ENCODE measurements at places on chromosomes 5 and 9. TPM values are rescaled to one million over a fixed set of nuclear protein-coding genes. Genes with fewer than 3 reads are reported as not detected.

WDR38 gene
- not detected for total RNA-seq

GRCh38 chr5:139443831-139444453 lies 4.6 kb upstream of the DNAJC18 start:
- DNase-seq = peak; percentile 24

PCDH12 gene
- total RNA-seq = 2.2 TPM

GRCh38 chr5:67510204-67510603 lies 313.6 kb upstream of the CD180 start:
- DNase-seq = no peak

DNA sequence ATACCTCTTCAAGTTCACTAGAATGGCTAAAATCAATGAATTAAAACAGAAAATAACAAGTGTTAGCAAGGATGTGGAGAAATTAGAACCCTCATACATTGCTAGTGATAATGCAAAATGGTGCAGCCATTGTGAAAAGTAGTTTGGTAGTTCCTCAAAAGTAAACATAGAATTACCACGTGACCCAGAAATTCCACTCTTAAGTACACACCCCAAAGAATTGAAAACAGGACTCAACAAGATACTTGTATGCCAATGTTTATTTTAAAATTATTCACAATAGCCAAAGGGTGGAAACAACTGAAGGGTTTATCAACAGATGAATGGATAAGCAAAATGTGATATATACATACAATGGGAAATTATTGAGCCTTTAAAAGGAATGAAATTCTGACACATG lies 70.3 kb downstream of the BARX1 start:
- no peak for DNase-seq

NEUROG1 gene
- not detected for total RNA-seq

DNA sequence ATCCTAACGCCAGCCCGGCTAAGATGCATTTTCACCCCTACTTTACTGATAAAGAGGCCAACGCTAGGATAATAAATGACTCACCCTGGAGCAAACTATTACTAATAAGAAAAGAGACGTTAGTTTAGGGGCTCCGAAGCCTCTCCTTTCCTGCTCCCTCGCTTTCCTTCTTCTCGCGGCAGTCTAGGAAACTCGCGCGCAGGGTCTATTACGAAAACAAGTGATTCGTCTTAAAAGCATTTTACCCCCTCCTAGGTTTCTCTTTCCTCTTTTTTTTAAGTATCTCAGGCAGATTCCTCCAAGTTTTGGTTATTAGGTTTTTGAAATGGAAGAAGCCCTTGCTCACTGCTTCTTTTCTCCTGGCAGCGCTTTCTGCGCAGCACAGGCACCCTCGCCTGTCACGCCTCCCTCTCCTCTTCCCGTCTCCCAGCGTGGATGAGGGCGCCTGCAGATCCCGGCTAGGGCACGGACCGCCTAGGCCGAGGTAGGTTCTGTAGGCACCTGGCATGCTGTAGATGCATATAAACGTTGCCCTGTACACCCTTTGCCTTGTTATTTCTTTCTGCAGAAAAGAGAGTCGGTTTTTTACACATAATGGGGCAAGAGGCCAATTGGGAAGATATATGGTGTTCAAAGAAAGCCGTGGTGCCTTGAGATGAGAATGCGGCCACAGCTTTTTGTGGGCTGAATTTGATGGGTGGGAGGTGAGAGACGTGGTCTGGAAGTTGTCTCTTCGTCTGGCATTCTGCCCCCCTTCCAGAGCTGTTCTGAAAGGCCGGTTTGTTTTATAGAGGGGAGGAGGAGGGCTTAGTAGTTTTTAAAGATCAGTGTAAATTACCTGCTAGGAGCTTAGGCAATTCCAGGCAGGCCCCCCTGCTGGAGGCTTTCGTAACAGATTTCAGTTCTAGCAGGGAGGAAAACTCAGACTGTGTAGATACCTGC lies 983 bp downstream of the GCNT1 start:
- DNase-seq = peak; percentile 58

- no peak for DNase-seq
These were observed 27.2 kb upstream of the ASS1 start for GRCh38 chr9:130417602-130418001.

FOXD4 gene
- total RNA-seq = 1.8 TPM

DNA sequence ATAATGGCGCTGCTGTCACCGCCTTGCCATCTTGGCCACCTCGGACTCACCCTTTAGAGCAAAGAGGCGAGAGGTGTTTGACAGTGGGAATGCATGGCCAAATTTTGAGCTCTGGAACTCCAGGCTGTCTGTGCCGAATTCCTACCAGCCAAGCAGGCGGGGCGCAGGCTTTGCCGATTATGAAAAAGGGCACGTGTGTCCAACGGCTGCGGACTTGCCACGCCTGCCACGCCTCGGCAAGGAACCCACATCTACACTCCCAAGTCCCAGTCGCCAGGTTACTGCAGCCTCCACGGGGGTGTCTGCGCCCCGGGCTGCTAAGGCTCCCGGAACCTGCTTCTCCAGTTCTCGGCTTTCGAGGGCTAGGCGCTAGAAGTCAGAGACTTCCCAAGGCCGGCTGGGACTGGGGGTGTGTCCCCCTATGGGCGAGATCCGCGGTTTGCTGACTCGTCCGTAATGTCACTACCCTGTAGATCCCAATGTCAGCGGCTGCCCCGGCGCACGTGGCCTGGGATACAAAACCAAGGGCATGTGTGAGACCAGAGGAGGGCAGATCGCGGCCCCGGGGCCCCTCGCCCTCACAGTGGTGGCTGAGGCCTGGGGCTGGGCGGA lies 2.8 kb downstream of the NPR3 start:
- no peak for DNase-seq

DNA sequence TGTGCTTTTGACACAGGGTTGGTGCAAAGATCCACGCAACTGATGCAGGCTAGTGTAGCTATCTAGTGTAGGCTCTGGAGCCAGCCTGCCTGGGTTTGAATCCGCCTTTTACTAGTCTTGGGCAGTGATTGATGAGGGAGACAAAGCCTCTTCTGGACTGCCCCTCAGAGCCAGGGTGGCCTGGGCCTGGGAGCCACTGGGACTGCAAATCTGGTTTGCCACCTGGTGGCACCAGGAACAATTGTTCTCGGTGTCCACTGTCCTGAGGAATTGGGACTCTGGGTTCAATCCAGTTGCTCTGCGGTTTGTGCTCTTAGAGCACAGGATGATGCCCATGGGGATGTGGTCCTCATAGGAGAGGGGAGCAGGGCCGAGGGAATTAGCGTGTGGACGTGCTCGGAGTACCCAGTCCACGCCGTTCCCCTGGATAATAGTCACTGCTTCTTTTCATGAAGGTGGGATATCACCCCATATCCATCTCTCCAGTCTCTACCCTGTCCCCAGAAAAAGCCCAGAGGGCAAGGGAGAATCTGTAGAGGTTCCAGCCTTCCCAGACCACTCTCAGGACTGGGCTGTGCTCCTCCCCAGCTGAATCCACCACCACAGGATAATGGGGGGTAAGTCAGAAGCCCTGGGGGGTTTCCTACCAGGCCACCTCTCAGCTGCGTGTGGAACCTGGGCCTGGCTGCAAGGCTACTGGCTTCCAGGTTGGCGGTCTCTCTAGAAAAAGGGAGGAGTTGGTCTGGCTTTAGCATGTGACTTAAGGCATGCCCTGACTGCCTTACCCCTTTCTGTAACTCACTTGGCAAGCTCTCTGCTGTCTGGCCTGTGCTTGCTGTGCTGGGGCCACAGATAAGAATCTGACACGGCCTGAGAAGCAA lies 1.9 kb downstream of the B4GALT7 start:
- peak; percentile 20 for DNase-seq

GRCh38 chr9:93950619-93951601 lies 4.2 kb downstream of the BARX1 start:
- peak; percentile 69 for DNase-seq

LCNL1 gene
- total RNA-seq = not detected

DNA sequence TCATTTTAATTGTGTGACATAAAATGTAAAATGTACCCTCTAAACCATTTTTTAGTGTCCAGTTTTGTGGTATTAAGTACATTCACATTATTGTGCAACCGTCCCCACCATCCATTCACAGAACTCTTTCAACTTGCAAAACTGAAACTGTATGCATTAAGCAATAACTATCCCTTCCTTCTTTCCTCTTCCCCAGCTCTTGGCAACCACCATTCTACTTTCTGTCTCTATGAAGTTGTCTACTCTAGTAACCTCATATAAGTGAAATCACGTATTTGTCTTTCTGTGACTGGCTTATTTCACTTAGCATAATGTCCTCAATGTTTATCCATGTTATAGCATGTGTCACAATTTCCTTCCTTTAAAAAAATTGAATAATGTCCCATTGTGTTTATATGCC lies 142.4 kb downstream of the C9orf152 start:
- DNase-seq = no peak

PIP5K1B gene
- total RNA-seq = 13.0 TPM

DNA sequence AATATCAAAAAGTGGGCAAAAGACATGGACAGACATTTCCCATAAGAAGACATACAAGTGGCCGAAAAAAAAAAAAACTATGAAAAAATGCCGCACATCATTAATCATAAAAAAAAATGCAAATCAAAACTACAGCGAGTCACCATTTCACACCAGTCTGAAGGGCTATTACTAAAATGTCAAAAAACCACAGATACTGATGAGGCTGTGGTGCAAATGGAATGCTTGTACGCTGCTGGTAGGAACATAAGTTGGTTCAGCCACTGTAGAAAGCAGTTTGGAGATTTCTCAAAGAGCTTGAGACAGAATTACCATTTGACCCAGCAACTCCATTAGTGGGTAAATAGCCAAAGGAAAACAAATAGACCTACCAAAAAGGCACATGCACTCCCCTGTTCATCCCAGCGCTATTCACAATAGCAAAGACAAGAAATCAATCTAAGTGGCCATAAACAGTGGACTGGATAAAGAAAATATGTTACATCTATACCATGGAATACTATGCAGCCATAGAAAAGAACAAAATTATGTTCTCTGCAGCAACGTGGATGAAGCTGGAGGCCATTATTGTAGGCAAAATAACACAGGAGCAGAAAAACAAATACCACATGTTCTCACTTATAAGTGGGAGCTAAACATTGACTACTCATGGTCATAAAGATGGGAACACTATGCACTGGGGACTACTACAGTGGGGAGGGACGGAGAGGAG lies 110.6 kb upstream of the BOD1 start:
- DNase-seq = no peak

GRCh38 chr5:157529002-157529401 lies 46.6 kb downstream of the ADAM19 start:
- no peak for DNase-seq

DNA sequence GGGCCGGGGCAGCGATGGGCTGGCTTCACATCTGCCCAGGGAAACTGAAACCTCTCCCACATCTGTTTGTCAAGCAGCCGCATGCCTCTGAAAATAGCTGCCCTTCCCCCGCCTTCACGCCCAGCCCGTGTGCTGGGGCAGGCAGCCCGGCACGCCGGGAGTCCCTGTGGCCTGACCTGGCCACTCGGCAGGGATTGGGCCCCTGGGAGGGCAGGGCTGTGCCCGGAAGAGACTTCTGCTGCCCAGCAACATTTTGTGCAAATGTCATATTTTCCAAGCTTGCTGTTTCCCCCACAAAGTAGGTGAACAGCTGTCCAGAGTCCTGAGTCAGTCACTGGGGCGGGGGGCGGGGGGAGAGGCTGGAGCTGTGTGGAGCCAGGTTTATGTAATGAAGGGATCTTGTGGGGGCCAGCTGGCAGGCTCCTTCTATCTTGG lies 8.2 kb downstream of the COL27A1 start:
- peak; percentile 46 for DNase-seq

FRMPD1 gene
- total RNA-seq = not detected

DNA sequence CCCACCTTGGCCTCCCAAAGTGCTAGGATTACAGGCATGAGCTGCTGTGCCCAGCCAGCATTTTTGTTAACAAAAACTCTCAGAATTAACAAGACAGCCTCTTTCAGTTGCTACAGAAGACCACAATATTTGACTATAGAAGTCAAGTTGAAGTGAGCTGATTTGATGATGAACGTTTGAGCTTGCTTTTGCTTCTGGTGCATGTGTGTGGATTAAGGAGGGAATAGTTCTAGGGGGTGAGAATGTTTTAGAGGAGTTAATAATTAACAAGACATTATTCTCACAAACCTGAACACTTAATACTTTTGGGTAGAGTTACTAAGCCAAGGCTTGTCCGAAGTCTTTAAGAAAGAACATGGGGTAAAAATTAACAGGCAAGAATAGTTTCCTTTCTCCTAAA lies 191.6 kb downstream of the TENT4A start:
- DNase-seq = no peak

TSSK1B gene
- total RNA-seq = not detected

DNA sequence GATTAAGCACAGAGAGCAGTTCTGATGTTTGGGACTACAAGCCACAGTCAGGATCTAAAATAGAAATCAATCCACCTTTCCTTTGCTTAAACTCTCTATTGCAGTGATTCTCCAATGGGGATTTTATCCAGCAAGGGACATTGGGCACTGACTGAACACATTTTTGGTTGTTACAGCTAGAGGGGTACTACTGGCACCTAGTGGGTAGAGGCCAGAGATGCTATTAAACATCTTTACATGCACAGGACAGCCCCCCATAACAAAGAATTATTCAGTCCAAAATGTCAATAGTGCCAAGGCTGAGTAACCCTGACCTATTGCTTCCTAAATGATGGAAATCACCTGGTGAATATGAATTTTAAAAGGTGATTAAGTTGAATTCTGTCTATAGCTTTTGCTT lies 12.0 kb downstream of the ZNF622 start:
- DNase-seq = no peak
